IMR-90 (cell line): ENCODE measurements at places on chromosomes 5 and 9. TPM values are rescaled to one million over a fixed set of nuclear protein-coding genes. Genes with fewer than 3 reads are reported as not detected.

- no peak for DNase-seq
Observed at GRCh38 chr5:139960723-139961383, 82.2 kb downstream of the NRG2 start.

DNA sequence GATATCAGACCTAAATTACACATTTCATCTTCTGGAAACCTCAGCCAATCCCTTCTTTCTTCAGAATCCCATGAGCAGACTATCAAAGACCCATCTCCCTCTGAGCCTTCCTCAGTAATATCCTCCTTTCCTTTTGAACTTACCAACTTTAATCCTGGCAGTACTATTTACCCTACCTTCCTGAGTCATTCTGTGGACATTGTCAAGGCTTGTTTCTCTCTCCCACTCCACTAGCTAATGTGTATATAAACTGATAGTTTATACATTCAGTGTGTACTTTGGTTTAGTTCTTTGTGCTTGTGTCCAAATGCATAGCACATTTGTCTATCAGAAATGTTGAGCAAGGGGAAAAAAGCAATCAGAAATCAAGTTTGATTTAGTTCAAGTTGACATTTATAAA is 568.3 kb downstream of the CSNK1G3 start:
- peak; percentile 21 for DNase-seq

- DNase-seq: no peak
Observed at GRCh38 chr9:122883125-122883524, 22.0 kb downstream of the RC3H2 start.

DNA sequence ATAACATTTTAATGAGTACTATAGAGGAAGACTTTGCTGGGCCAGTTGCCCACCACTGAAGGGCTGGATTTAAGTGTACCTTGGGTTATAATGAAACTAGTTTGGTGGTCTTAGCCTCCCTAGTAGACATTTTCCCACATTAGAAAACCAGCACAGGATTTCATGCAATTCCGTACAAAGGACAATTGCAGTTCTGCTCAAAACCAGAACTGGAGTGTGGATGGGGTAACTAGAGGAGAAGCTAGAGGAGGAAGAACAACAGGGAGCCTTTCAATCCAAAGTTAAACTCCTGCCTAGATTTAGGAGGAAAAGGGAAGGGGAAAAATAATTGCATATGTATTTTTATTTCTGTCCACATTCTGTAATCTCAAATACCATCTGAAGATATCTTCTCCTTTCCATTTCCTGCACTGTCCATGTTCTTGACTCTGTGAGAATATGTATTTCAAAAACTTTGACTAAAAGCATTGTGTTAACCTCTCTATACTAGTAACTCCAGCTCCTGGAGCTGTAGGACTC is 97.5 kb upstream of the SSBP2 start:
- DNase-seq: no peak

ANKRD33B gene
- 2.5 and 2.8 TPM in 2 replicates for total RNA-seq

- DNase-seq: no peak
Observed at GRCh38 chr9:70169222-70169621, 89.6 kb upstream of the SMC5 start.

DNA sequence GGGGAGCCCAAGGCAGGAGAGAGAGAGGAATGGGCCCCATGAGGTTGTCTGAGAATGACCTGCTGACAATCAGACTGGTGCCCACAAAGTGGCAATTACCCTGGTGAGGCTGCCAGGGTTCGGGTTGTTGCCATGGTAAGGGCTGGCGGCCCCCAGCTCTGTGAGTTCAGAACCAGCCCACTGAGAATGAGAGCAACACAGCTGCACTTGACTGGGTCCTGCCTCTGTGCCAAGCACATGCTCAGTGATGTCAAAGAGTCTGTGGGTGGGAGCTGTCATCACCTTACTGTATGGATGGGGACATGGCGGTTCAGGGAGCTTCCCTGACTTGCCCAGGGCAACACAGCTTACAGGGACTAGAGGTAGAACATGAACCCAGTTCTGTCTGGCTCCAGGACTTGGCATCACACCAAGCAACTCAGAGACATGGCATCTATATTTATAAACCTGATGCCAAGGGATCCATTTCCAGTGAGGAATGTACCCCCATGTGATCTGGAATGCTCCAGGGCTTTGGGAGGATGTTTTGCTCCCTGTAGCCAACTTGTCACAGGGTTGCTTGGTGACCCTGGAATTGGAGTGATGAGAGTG is 38.2 kb upstream of the TEX48 start:
- DNase-seq: peak; percentile 18

DNA sequence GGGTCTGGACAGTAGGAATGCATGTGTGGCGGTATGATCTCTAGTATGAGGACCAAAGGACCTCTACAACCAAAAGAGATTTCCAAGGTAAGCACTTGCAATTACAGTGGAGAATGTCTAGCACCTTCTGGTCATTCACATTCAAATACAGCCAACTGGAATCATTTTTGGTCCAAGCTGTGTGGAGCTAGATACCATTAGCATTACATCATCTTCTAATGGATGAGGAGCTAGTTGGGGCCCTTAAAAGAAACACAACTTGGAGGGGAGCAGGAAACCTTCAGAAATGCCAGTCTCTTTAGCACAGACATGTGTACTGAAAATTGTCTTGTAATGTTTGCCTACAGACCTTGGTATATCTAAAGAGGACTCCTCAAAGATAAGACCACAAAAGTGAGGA is 244.7 kb downstream of the BNC2 start:
- peak; percentile 67 for DNase-seq

DNA sequence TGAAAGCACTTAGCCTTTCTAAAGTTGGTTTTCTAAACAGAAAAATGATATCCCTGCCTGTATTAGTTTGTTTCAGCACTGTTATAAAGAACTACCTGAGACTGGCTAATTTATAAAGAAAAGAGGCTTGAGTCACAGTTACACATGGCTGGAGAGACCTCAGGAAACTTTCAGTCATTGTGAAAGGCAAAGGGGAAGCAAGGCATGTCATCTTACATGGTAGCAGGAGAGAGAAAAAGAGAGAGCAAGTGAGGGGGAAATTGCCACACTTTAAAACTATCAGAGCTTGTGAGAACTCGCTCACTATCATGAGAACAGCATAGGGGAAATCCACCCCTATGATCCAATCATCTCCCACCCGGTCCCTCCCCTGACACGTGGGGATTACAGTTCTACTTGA is 64.9 kb downstream of the FAM170A start:
- DNase-seq: no peak

DNA sequence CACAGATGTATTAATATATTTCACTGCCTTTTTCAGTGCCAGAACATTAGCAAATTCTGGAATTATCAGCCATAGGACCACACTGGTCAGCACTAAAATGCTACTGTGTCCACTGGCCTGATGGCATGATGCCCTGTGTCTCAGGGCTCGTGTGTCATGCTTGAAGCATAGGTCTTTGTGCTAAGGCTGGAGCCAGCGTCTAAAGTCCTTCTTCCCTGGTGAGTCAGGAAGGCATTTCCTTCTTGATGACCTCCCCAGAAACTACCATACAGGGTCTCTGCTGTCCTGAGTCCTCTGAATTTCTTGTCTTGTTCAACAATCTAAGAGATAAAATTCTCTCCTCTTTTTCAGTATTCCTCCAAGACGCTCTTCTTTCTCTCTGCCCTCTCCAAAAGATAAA is 489.9 kb downstream of the PSAT1 start:
- peak; percentile 76 for DNase-seq

DNA sequence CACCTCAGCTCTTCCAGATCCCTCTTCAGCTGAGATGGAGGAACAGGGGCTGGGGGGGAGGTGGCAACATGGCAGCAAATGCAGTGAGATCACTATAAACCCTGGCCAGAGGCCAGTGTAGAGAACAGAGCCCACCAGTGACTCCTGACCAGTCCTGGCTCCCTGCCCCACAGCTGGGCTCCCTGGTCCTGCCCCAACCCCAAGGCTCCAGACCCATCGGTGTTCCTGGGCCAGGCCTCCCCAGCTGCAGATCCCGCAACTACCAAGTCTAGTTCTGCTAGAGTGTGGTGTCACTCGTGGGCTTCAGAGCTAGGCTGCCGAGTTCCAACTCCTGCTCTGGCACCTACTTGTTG is 16.8 kb downstream of the AKNA start:
- no peak for DNase-seq

MARCOL gene
- not detected in 2 replicates for total RNA-seq
